ENCODE measurements at places on chromosomes 5 and 9.

DNA sequence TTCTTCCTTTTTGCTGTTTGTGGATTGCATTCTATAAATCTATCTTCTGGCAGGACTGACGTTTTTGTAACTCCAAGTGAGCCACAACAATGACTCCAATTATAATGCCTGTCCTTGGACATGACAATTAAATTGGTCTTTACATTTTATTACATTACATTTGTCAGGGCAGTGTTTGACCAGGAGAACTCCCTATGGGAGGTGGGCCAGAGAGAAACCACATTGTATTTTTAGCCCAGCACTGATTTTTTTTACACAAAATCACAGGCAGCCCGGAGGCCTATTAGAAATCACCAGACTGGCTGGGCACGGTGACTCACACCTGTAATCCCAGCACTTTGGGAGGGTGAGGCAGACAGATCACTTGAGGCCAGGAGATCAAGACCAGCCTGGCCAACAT, 99.1 kb upstream of the SMC5 start:
- no peak for DNase-seq

DNA sequence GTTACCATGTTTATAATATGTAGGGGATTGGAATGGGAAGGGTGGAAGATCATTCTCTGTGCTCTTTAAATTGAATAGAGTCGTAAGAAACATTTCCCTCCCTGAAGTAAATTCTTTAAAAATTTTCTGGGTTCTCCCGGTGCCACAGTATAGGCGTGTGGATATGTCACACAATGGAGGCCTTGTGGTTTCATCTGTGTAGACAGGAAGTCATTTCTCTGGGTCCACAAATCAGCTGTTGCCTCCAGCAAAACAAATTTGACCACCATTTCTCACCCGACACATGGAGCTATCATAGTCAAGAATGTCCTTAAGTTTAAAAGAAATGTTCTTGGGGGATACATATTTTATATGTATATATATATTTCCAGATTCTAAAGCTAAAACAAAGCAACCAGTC, 17.4 kb downstream of the CEP78 start:
- DNase-seq, result no peak

DNA sequence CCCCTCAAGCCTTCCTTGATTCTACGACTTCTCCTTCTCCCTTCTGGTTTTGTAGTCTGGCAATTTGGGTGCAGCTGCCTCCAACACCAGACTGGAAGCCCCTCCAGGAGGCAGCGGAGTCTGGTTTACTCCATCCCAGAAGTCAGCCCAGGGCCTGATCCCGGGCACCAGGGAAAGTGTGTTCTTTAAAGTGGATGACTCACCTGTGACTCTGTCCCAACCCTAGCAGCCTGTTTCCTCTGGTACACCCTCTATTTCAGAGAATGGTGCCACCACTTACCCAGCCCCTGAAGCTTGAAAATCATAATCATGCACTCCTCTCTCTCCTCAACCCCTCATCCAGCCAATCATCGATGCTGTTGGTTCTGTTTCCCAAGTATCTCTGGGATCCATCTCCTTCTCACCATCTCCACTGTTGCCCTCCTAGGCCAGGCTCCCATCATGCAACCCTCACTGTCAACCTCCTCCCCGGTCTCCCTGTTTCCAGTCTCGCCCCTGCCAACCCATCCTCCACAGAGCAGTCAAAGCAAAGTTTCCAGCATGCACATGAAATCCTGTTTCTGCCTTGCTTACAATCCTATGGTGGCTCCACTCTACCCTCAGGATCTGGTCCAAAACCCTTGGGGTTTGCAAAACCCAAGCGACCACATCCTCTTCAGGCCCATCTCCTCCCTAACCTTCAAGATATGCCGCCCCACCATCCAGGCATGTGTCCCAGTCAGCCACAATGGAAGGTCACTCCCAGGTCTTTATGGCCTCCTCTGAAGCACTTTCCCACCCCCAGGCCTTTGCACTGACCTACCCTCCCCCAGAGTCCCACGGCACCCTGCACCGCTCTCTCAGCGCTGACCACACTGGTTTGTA, 10.5 kb downstream of the LHX6 start:
- DNase-seq, result no peak

- no peak for DNase-seq
These were observed 188.9 kb upstream of the TNC start for GRCh38 chr9:115306865-115307264.

DNA sequence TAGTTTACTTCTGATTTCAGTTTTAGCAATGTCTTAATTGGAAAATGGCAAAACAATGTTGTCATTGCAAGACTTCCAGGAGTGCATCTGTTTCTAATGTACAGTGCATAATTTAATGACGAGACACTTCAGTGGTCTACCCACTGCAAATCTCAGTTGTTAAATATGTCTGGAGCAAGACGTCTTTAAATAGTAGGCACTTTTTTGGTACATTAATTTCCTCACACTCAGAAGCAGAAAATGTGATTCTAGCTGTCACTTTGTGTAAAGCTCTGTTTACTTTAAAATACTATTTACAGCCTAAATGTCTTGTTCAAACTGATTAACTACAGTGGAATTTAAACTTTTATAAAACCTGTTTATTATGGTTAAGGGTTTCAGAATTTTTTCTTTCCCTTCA, 815.5 kb downstream of the TLE1 start:
- no peak for DNase-seq

DNA sequence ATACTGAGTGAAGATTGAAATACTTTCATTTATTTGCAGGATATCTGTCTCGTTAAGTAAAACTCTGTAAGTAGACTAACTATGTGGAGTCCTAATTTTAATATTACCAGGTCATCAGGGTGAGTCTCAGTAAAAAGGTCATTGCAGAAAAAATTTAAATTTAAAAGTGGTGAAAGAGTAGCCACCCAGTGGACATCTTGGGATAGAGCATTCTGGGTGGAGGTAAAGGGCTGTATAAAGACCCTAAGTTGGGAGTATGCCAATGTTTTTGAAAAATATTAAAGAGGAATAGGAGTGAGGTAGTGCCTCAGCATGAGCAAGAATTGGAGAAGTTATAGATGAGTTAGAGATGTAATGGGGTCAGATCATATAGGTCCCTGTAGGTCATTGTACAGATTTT, 145.5 kb downstream of the HMHB1 start:
- DNase-seq, result no peak

DNA sequence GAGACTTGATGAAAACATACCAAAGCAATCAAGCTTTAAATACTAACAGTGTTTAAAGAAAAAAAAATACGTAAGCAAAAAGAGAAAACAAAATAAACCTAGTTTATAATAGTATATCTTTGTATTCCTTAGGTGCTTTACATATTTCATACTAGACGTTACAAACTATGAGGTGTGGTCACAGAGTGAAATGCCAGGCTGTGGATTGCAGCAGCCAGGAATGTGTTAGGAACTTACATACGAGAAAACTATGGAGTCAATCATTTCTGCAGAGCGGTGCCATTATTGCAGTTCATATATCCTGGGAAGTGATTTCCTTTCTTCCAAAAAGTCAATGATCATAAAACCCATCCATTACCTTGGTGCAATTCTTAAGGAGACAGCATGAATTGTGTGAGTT, 443.6 kb upstream of the GRAMD2B start:
- no peak for DNase-seq

GRCh38 chr9:84570482-84571154, 98.9 kb upstream of the NTRK2 start:
- DNase-seq, result no peak

DNA sequence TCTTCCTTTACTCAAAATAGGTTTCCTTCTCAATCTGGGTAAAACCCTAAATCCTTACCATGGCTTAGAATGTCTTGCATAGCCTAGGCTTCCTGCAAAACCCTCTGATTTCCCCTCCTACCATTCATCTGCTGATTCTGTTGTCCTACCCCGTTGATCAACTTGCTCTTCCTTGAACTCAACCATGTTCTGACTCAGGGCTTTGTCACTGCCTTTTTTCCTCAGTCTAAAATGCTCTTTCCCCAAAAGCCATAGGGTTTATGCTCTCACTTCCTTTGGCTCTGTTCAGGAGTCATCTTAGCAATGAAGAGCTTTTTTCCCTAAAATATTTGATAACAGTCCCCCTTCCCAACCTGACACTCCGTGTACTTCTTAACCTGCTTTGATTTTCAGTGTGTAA, 79.4 kb upstream of the IZUMO3 start:
- DNase-seq, result no peak

- no peak for DNase-seq
These were observed 210.5 kb downstream of the ELAVL2 start for GRCh38 chr9:23615569-23615968.

- DNase-seq, result no peak
These were observed 129.6 kb downstream of the GLIS3 start for GRCh38 chr9:4170231-4170630.

GRCh38 chr5:53827211-53827651, 266.8 kb downstream of the NDUFS4 start:
- no peak for DNase-seq

GRCh38 chr9:32554107-32554506, 1.7 kb upstream of the TOPORS start:
- no peak for DNase-seq

GRCh38 chr9:3689555-3689954, 163.8 kb upstream of the RFX3 start:
- no peak for DNase-seq

DNA sequence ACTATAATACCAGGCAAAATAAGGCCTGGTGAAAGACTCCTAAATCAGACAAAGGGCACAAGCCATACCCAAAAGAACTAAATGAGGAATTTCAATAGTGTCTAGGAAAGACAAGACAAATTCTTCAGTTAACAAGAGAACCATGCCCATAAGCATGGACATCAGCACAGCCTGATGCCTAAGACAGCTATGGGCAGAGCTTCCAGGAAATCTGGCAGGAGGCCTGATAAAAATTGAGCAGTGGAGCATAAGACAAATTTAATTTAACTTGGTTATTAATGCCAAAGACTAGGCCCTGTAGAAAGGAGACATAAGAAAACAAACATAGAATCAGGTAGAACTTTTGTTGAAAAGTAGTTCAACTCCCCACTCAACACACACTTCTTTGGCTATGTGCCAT, 17.3 kb downstream of the KLHL3 start:
- DNase-seq, result no peak

GRCh38 chr9:136572003-136572827, 26.4 kb upstream of the NOTCH1 start:
- DNase-seq, result no peak

GRCh38 chr5:107265193-107265592, 405.5 kb downstream of the EFNA5 start:
- DNase-seq, result no peak

DNA sequence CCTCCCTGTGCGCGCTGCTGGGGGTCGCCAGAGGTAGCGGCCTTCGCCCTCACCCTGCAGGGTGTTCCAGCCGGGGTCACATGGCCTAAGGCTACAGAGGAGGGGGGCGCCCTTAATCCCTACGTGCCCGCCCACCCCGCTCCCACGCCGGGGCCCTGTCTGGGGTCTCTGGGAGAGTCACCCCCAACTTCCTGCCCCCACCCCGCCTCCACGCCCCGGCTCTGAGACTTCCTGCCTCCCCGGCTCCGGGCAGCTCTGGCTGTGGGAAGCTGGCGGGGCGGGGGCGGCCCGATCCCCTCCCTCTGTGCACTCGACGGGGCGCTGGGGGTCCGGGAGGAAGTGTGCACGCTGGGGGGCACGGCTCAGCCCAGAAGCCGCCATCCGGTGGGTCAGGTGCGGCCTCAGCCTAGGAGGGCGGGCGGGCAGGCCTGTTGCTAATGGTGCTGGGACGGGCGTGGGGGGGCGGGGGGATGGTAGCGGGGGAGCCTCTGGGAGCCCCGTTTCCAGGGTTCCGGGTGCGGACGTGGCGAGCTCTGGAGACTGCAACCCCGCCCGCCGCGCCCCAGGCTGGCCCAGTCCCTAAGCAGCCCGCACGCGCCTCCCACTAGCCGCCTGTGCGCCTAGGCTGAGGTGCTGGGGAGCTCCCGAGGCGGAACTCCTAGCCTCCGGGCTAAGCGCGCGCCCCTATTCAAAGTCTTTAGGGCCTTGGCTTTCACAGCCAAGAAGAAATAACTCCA, 61.6 kb downstream of the CXXC5 start:
- no peak for DNase-seq

GRCh38 chr5:40675396-40676133, 4.2 kb upstream of the PTGER4 start:
- no peak for DNase-seq

DNA sequence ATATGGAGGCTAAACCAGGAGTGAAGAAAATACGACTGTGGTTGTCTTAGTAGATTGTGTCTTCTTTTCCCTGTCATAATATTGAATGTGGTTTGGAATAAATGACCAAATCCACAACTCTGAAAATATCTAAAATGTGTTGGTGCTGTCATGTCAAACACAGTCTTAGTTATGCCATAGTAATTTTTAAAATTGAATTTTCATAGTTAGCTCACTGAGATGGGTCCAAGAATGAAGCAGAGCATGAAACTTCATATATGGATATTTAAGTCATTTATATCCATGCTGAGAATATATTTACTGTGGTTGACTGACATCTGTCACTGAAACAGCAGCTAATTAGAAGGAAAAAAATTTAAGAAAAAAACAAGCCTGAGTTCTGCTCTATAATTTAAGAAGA, 260.4 kb upstream of the ATP10B start:
- no peak for DNase-seq

DNA sequence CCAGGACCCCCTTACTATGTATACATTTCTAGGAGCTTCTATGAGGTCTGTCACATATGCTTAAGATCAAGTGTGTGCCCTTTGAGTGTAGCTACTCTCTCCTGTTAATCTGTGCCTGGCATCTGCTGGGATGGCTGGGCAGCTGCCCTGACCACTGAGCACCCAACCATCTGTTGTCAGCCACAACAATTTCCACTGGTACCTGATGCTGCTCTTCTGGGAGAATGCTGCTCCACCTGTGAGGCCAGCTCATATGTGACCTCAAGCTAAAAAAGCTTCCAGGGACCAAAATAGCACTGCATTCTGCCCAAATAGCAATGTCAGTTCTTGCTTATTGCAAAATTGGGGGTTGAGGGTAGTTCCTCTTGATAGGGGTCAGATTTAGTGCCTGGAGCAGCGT, 595.6 kb downstream of the RAB3C start:
- no peak for DNase-seq

DNA sequence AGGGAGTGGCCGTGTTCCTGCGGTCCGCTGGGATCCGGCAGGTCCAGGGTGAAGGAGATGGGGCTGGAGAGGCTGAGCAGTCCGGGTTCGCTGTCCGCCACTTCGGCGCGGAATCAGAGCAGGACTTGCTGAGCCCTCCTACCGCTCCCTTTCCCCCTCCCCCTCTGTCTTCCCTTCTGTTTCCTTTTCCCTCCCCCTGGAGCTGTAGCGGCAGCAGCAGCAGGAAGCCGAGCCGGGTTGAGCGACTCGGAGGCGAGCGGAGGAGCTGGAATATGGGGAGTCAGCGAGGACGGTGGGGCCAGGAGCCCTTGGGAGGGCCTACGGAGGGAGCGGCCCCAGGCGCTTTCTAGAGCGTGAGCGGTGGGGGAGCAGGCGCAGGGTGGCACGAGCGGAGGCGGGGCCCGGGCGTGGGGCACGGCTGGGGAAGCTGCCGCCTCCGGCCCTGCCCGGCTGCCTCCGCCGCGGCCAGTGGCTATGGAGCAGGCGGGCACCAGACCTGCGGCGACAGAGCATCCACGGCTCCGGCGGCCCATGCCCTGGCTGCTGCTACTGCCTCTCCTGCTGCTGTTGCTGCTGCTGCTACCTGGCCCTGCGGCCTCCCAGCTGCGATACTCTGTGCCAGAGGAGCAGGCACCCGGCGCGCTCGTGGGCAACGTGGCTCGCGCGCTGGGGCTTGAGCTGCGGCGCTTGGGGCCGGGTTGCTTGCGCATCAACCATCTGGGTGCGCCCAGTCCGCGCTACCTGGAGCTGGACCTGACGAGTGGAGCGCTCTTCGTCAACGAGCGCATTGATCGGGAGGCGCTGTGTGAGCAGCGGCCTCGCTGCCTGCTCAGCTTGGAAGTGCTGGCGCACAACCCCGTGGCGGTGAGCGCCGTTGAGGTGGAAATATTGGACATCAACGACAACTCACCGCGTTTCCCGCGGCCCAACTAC, at the start of gene PCDHAC2:
Gene PCDHAC2, plus strand, starts transcription at position 184 of the 933 bp plus-strand sequence. Its CDS starts 291 bp downstream, at position 475.
- no peak for DNase-seq
